Stimulated activated CD8-positive, alpha-beta memory T cell treated with anti-CD3 and anti-CD28 coated beads, Interleukin-4, amount 100 ng/mL, for 4 hours (primary cell): ENCODE measurements at places on chromosomes 5 and 9.

GRCh38 chr9:89058906-89059305 lies 67.6 kb downstream of the S1PR3 start:
- DNase-seq: no peak

DNA sequence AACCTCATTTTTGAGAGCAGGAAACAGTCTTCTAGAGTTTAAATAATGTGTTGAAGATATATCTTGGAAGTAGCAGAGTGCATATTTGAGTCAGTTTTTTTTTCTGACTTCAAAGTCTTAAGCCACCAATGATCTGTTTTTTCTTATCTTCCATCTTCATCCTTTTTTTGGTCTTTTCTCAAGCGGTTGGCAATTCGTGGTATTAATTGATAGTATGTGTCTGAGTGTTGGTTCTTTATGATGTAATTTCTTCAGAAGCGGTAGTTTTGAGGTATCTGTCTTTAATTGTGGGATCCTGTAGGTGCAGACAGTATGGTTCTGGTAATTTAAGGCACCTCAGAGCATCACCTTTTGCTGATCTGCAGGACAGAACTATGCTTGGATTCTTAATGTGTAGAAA lies 3.9 kb downstream of the CSNK1G3 start:
- DNase-seq: no peak

DNA sequence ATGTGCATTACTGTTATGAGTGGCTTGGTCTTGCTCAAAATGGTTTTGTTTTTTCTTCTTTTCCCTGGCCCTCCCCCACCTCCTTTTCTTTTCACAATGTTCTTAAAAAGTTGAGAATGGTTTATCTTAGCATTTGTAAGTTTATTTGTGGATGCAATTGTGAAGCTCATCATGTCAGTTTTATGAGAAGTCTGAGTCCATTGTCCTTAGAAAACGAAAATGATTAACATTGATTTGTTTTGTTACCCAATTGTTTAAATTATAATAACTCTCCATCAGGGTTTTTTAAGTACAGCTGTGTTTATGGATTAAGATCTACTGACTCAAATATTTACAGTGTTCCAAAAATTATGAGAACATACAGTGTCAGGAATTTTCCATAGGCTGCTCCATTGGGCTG lies 511.3 kb upstream of the PAPPA start:
- DNase-seq: no peak

GRCh38 chr5:127567026-127567768 lies 49.8 kb downstream of the PRRC1 start:
- no peak for DNase-seq

GRCh38 chr9:11968631-11969030 lies 724.6 kb upstream of the TYRP1 start:
- DNase-seq: no peak

DNA sequence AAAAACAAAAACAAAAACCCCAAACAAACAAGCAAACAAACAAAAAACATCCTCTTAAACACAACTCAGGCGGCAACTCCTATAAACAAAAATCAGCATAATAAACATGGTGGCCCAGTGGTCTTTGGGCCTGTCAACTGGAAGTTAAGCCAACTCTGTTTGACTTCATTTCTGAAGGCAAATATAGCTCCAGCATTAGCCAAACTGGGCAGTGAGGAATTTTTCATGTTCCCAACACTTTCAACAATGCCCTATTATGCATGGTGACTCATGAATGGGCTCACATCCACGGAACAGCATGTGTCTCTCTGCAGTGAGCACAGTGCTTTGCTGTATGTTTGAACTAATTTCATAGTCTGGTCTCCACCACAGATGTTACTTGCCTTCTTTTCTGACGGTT lies 143.9 kb upstream of the STC2 start:
- no peak for DNase-seq

GRCh38 chr9:78989031-78989658 lies 582.6 kb upstream of the TLE4 start:
- no peak for DNase-seq

- no peak for DNase-seq
Measured at GRCh38 chr5:6389397-6389796, 11.1 kb upstream of the MED10 start.

DNA sequence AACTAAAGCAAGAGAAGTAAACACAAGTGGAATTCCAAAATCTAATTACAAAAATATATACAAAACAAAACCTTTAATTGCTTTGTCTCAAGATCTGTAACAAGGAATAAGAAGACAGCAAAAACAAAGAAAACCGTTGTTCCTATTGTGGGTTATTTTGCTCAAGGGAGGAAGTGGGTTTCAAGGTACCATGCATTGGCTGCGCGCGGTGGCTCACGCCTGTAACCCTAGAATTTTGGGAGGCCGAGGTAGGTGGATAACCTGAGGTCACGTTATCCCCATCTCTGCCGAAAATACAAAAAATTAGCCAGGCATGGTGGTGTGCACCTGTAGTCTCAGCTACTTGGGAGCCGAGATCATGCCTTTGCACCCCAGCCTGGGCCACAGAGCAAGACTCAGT lies 12.1 kb upstream of the IQGAP2 start:
- DNase-seq: no peak

DNA sequence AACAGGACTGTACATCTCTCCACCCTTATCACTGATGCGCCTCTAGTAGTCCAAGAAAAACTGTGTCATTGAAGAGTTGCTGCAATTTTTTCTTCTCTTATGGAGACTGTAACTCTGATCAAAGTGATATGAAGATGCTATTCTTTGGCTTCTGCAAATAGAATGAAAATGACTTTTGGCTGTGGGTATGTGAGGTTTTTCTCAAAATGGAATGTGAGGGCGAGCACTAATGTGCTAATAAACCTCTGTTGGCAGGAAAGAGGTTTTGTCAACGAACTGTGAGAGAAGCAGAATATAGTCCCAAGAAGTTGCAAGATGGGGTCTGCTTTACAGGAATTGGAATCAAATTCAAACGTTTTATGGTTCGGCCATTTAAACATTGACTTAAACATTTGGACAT lies 252.0 kb upstream of the GAS1 start:
- DNase-seq: no peak

DNA sequence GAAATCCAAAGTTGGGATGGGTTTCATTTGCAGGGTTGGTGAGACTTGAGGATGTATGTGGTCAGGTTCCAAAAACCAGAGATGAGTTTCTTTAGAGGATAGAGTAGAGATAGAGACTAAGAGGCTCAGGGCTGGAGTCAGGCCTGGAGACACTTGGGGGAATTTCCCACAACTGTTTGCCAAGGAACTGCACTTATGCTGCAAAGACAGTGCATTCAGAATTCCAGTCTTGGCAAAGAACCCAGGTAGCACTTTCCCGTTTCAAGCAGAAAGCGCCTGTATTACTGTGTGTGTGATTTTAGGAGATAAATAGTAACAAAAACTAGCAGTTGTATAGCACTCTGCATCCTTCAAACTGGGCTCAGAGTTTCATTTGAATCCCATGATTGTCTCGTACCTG lies 55.4 kb downstream of the SNCAIP start:
- DNase-seq: no peak

GRCh38 chr5:34042321-34042720 lies 692 bp downstream of the C1QTNF3 start:
- DNase-seq: no peak

DNA sequence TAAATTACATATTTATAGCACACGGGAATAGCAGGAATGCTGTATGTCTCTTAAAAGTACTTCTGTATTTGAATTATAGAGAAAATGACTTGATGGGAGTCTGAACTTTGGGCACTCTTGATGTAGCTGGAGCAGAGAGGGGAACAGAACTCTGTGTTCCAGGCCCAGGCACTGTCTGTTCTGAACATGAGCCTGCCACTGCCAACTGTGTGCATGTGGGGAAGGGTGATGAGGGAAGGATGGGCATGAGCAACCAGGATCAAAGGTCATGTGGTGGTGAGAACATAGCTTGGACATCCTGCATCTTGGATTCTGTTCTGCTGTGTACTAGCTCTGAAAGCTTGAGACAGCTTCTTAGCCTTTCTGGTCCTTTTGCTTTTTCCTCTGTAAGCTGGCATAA lies 16.4 kb upstream of the ZBED3 start:
- no peak for DNase-seq

DNA sequence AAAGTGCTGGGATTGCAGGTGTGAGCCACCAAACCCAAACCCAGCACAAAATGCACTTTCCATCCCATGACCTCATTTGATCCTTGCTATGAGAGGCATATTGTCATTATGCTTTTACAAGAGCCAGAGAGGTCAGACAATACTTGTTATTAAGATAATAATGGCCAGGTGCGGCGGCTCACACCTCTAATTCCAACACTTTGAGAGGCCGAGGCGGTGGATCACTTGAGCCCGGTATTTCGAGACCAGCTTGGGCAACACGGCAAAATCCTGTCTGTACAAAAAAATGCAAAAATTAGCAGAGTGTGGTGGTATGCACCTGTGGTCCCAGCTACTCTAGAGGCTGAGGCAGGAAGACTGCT lies 55.9 kb upstream of the IL17B start:
- DNase-seq: no peak

DNA sequence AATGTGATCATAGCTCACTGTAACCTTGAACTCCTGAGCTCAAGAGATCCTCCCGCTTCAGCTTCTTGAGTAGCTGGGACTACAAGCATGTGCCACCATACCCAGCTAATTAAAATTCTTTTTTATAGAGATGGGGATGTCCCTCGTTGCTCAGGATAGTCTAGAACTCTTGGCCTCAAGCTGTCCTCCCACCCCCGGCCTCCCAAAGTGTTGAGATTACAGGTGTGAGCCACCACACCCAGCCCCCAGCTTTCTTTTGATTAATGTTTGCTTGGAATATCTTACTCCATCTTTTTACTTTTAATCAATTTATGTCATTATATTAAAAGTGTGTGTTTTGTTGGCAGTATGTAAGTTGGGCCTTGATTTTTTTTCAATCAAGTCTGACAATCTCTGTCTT lies 59.4 kb upstream of the EXOC3 start:
- no peak for DNase-seq
